Esophagus mucosa (tissue), 1 donor: ENCODE measurements at places on chromosomes 7 and 10. TPM values are rescaled to one million over a fixed set of nuclear protein-coding genes. Genes with fewer than 3 reads are reported as not detected.

The TMEM72 gene
- not detected for total RNA-seq

DNA sequence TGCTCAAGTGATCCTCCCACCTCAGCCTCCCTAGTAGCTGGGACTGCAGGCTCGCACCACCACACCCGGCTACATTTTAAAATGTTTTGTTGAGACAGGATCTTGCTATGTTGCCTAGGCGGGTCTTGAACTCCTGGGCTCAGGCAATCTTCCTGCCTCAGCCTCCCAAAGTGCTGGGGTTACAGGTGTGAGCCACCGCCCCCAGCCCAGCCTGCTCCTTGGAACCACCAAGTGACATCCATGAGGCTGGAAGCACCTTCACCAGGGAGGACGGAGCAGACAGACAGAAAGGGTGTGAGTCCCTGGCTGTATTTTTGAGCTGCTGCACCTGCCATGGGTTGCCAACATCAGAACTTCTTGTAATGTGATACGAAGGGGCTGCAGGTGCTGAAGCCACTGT, 62.3 kb upstream of the UBE3C start:
- no peak for ATAC-seq

The CUBN gene
- 0.12 TPM for total RNA-seq

DNA sequence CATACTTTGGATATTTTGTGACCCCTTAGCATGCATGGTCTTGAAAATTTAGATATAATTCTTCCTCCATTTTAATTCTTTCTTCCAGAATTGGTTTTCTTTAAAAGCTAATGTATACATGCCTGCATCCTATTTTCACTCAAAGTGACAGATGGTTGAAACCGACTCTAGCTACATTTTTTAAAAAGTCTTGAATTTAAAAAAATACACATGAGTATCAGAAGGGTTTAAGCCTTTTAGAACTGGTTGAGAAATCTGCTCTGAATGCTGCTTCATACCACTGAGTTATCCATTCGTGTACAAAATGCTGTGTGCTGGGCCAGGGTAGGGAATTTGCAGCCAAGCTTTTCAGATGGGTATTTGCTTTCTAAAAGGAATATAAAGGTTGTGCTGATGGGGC, 16.5 kb downstream of the DYNC1I1 start:
- ATAC-seq, result no peak

DNA sequence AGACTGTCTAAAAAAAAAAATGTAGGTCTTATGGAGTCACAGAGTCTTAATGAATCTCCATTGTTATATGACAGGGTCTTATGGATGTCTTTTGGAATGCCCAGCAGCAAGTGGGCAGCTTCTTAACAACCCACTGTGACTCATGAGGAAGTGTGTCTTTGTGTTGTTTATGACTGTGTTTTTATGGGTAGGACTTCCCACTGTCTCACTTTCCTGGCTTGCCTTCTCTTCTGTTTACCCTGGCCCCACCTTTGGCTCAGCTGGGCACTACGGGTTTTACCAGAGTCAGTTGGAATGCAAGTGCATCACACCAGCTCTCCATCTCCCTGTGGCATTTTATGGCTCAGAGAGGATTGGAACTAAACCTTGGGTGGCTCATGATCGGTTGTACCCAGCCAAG, 580.5 kb downstream of the AUTS2 start:
- peak; percentile 99 for ATAC-seq

- ATAC-seq, result no peak
Measured at GRCh38 chr10:79335094-79335469, 12.2 kb upstream of the PPIF start.

- peak; percentile 57 for ATAC-seq
Measured at GRCh38 chr7:108181073-108181985, 51.2 kb upstream of the LAMB4 start.

DNA sequence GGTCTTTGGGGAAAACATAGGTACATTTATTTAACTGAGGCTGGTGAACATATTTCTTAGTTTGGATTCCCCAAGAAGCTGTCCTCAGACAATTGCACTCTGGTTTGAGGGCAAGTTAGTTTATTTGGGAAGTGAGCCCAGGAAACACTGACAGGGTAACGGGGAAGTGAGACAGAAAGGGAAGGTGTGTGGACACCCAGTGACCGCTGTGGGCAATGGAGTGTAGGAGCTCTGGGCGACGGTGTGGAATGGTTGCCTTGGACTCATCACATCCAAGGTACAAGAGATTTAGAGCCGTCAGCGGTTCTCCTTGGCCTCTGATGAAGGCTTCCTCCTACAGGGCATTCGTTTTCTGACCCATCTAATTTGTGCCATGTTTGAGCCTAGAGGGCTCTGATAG, 7.1 kb downstream of the MRC1 start:
- no peak for ATAC-seq

DNA sequence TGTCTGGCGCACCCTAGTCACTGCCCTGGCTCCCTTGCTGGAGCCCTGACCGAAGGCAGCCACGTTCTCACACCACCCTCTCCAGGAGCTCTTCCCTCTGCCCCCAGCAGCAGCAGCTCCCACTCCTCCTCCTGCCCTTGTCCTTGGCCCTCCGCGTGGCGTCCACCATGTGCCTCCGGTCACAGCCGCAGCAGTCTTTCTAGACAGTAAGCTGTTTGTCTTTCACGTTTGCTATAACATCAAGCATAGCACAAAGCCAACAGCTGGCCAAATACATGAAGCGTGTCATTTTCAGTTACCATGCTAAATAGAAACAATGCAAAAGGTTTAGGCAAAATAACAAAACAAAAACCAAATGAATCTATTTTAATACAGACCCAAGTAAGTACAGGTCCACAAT, 3.3 kb downstream of the PITRM1 start:
- ATAC-seq, result no peak

DNA sequence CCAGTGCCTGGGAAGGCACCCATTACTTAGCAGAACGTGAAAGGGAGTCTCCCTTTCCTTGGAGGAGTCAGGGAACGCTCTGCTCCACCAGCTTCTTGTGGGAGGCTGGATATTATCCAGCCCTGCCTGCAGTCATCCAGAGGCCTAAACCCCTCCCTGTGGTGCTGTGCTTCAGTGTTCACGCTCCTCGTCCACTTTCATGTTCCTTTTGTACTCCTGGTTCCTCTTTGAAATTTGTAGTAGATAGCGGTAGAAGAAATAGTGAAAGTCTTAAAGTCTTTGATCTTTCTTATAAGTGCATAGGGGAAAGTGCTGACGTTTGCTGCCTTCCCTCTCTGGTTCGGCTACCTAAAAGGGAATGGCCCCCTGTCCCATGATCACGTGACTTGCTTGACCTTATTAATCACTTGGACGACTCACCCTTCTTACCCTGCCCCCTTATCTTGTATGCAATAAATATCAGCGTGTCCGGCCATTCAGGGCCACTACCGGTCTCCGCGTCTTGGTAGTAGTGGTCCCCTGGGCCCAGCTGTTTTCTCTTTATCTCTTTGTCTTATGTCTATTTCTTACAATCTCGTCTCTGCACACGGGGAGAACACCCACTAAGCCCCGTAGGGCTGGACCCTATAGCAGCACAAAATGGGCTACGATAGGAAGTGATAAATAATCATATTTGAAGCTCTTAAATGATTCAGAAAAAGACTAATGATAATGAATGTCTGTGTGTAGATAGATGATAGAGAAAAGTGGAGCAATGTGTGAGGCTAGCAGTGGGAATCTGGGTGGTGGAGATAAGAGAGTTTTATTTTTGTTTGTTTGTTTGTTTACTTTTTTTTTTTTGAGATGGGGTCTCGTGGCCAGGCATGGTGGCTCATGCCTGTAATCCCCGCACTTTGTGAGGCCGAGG, 5.8 kb upstream of the ESYT2 start:
- no peak for ATAC-seq

GRCh38 chr10:34187201-34187600, 627.9 kb downstream of the PARD3 start:
- ATAC-seq, result no peak

DNA sequence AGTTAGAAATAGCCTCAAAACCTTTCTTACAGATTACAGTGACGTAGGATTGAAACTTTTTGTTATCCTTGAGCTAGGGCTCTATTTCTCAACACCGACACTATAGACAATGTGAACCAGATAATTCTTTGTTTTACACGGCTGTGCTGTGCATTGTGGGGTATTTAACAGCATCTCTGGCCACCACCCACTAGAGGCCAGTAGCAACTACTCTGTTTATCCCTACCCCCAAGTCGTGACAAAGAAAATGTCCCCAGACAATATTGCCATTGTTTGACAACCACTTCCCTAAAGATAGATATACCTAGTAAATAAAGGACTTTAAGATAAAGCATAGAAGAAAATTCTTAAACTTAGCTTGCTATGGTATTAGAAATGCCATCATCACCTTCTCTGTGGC, 359.6 kb downstream of the ARL4A start:
- ATAC-seq, result no peak

DNA sequence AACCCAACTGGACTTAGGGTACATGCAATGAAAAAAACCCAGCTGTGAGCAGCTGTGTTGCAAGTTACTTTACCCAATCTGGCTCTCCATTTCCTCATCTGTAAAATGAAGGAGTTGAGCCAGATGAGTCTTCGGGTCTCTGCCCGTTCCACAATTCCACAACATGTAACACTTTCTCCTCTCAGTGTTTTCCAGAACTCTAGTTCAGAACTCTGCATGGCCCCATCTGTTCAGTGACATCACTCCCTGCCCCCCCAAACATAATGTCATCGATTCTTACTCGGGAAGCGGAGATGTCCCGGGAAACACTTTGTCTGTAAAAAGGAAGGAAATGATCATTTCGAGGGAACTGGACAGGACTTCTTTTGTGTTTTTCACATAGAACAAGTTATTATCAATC, 2.5 kb downstream of the SH3PXD2A start:
- ATAC-seq, result no peak

DNA sequence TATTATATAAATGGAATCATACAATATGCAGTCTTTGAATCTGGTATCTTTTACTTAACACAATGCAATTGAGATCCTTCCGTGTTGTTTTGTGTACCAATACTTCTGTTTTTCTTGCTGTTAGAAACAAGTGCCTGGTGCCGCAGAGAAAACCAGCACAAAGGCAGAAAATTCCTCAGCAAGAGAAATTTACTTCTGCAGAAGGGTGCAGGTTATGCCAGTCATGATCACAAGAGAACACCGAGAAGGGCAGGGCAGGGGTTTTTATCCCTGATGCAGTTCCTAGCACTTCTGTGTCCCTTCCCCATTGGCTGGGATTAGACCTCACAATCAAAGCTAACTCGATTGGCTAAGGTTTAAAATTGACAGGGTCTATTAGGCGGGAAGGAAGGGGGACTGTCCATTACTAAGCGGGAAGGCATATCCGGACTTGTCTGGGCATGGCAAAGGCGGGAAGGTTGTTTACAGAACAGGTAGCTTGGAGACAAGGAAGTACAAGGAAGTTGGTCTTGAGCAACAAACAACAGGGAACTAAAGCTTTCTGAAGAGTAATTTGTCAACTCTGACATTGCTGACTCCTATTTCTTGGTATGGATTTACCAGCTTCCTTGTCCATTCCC, 2.4 kb upstream of the ZNF33B start:
- ATAC-seq, result peak; percentile 73

GRCh38 chr7:3370068-3370830, 69.2 kb downstream of the SDK1 start:
- ATAC-seq, result no peak

The FAM170B gene
- not detected for total RNA-seq

GRCh38 chr10:23540401-23541030, 101.6 kb downstream of the OTUD1 start:
- ATAC-seq, result no peak

DNA sequence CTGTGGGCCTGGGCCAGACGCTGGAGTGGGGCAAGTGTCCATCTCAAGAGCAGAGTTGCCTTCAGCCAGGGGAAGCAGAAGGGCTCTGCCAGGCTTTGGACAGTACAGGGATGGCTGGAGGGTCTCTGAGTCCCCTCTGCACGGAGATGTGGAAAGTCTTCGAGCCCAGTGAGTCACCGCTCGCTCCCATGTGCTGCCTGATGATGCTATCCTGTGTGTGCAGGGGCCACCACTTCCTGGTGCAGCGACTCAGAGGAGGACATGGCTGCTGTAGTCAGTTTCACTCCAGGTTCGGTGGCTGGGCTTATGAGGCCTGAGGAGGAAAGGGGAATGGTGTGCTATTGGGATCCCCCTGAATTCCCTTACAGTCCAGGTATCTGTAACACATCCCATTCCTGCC, 6.0 kb downstream of the ADCYAP1R1 start:
- no peak for ATAC-seq

The CRHR2 gene
- not detected for total RNA-seq

DNA sequence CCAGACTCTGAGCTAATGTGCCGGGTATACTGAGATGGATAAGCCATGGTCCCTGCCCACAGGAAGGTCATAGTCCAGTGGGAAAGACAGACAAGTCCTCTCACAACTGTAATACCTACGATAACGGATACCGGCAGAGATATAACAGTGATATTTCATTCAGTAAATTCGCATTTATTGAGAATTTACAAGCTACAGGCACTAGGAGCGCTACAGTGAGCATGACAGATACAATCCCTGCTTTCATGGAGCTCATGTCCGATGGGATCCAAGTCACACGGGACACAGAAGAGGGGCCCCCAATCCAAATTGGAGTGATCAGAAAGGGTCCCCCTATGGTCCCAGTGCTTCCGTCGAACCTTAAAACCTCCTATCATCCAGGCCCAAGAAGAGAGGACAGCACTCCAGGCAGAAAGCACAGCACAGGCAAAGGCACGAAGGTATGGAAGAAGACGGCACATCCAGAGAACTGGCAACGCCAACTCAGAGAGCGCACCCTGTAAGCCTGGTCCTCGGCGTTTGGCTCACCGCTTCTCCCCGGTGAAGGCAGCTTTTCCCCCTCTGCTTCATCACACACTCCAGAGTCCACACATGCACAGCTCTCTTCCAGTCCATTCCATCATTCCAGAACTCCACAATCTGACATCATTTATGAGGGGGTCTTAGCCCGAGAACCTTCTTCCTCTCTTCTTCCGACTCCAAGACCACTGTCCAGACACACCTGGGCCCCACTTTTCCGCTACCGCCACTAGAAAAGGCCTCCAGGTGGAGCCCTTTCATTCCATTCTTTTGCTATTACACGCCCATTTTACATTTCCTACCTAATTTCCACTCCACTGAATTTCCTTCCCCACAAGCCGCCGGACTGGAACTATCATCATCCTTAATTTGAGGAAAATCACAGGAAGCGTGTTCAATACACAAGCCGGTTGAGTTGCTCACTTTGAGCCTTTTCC, 47.8 kb upstream of the NKX2-3 start:
- ATAC-seq, result no peak

The TMEM270 gene
- total RNA-seq, result not detected

DNA sequence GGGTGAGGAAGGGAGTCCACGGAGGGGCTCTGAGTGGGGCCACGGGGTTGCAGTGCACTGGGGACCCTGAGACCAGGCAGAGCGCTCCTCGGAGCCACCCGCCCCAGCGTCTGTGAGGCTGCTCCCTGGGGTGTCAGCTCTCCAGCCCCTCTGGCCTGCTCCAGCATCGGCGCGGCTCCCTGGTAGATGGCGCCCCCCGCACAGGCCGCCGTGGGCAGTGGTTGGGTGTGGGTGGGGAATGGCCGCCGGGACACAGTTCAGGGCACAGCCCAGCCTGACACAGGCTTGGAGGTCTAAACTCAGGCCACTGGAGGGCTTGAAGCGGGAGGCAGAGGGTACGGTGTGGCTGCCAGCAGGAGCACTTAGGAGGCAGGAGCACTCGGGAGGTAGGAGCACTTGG, 222.6 kb upstream of the PPP2R2D start:
- ATAC-seq, result peak; percentile 26
